ENCODE measurements at places on chromosomes 5 and 9.

DNA sequence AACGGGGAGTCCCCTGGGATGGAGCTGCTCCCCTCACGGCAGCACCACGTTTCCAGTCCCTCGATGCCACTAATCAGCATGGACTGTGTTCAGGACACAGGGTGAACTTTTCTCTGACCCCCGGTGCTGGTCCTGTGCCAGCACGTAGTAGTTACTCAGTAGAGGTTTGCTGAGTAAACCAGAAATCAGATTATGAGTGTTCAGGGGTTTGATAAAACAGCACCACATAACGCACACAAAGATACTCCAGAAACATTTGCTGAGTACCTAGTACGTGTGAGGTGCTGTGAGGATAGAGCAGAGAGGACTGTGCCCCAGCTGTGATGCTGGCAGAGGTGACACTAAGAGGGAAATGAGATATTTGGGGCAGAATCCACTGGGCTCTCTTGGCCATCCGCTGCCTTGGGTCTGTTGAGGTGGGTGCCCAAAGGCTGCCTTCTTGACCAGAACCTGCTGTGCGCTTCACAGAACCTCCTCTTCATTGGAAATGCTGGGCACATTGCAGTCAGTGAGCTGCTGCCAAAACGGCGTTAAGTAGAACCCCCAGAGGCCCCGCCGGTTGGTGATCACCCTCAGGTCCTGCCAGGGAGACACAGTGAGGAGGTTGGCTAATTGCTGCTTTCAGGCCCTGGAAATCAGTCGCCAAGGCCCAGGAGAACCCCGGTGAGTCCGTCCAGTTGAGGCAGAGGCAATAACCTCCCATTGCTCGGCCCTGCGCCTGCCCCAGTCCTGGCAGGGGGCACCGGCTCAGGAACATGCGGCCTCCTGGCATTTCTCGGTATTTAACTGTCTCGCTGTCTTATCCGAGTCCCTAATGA, 49.4 kb downstream of the NEURL1B start:
- no peak for DNase-seq

GRCh38 chr5:136130581-136130980, 2.1 kb upstream of the SMAD5 start:
- DNase-seq, result no peak

DNA sequence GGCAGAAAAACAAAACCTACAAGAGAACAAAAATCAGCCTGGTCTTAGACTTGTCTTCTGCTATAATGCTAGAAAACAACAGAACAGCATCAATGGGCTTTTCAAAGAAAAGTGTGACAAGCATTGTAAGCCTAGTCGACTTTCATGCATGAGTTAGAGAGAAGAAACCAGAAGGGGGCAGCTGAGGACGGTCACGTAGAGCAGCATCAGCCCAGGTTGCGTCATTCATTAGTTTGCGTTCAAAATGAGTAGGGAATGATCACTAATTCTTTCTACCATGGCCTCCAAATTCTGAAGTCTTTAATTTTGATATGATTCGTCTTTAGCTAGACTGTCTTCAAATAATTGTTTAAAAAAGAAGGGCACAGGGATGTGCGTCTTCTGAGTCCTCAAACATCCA, 4.7 kb upstream of the ISCA1 start:
- DNase-seq, result no peak

DNA sequence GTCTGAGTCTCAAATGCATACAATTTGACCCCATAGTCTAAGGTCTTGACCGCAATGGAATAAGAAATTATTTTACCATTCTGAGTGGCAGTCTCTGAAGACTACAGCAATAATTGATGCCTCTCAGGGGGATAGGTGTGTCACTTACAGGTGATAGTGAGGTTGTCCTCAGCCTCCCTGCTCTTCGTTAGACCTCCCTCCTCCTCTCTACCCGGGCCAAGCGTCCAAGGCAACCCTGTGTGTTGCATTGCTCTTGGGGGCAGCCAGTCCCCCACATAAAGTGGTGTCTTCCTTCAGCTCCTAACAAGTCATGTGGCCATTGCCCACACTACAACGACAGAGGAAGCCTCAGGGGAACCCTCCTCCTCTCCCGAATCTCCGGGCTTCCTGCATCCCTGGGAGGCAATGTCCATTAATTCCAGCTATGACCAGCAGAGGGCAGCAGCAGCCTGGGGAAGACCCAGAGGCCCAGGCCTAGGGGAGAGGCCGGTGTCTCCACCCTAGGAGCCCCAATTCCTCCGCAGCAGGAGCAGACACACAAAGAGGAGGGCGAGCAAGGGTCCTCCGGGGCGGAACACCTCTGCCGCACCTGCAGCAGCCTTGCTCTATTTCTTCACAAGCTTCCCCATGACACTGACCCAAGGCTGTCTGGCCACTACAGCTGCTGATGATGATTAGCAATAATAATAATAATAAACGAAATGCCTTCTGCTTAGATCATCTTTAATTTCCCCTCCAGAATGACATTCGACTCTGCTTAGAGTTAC, 134.8 kb downstream of the KCNIP1 start:
- DNase-seq, result peak; percentile 44

DNA sequence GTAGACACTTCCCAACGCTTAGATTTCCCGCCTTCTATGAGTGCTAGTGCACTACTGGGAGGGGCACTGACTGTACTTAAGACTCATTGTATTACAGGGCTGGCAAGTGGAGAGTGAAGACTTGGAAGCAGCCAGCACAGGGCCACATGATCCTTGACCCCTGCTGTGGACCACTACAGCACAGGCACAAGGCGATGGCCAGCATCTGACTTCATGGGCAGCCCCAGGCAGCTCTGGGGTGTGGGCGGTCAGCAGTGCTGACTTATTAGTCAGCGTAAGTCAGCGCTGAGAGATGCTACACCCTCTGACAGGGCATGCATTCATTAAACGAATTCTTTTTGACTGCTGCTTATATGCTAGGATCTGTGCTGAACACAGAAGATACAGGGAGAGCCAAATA, 9.3 kb downstream of the SLC46A2 start:
- no peak for DNase-seq

DNA sequence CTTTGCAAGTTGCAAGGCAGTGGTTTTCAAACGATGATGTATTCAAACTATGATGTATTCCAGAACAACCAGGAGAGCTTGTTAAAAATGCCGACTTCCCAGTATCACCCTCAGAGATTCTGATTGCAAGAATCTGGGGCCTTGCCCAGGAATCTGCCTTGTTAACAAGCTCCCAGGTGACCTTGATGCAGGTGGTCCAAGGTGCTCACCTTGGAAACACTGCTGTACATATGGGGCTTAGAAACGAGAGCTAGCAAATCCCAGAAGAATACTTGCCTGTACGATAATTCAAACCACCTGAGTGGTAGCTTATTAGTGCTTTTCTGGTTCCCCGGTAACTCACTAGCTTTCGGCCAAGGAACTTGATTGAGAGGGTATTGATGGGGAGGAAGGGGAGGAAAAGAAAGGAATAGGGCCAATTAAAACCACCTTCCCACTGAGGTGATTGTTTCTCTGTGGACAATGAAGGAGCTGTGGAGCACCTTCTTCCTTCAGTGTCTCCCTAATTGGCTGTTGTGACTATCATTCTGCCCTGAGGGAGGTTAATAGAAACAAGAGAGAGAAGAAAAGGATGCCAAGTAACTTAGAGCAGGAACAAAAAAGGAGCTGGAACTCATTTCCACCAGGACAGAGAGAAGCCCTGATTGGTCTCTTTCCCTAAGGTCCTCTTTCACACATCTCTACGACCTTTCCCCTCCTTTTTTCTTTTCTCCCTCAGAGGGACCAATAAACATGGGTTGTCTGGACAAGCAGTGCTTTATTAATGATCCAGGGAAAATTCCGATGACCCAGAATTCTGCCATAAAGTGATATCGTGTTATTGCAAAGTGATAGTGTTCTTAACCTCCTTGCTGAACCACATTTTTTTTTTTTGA, 218.8 kb downstream of the TMEM167A start:
- DNase-seq, result no peak

- DNase-seq, result no peak
Measured at GRCh38 chr5:155768332-155768731, 558.6 kb upstream of the SGCD start.

DNA sequence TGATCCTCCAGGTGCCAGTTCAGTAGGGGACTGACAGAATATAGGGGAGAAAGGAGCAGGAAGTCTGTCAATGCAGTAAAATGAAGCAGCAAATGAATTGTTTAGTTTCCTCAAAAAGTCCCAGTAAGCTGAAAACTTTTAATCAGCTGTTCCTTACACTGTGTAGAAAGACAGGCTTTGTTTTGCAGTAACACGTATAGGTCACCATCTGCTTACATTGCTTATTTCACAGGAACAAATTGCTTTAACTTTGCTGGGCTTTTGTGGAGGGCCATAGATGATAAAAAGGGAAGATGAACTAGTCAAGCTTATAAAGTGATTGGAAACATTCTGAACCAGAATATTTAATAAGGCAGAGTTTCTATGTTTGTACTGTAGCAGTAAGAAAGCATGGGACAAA, 331.3 kb upstream of the RFX3 start:
- no peak for DNase-seq

- DNase-seq, result no peak
Measured at GRCh38 chr5:4124221-4124970, 528.8 kb downstream of the IRX1 start.

- no peak for DNase-seq
Measured at GRCh38 chr9:12698986-12699385, 5.8 kb downstream of the TYRP1 start.

GRCh38 chr9:87695523-87695922, 30.4 kb upstream of the CTSL start:
- no peak for DNase-seq

DNA sequence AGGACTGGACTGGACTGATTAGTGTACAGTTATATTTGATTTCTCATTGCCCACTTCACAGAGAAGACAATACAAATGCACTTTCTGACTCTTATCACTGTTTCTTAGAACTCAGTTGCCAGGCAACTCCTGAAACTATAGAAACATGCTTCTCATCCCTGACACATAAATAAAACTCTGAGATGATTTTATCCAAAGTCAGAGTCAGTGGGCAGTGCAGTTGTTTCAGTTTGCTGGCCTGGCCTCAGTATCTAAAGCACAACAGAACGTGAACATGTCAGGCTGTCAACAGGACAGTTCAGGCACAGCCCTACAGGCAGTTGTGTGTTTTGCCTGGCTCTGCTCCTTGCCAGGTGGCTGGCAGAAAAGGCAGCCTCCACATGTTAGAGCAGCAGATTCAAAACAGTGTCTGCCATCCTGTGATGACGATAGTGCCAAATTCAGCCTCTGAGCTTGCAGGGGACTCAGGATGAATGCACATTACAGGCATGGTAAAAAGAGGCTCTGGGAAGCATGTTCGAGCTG, 65.1 kb upstream of the CCDC152 start:
- DNase-seq, result no peak

DNA sequence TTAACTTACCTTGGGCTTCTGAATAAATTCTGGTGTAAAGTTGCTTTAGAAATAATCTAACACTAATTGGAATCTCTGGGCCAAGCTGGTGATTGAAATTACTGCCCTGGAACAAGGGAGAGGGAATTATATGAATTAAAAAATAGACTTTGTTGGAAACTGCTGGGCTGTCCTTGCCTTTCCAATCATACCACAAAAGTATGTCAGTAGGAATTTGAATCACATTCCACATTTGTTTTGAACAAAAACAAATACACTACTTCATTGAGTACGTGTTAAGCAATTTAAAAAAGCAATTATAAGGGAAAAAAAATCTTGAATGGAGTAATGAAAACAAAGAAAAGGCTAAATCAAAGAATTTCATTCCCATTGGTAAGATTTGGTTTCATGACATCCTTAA, 102.5 kb upstream of the SREK1 start:
- no peak for DNase-seq

GRCh38 chr5:177313561-177314259, 2.0 kb upstream of the MXD3 start:
- no peak for DNase-seq

GRCh38 chr9:81078555-81078954, 610.8 kb downstream of the TLE1 start:
- no peak for DNase-seq

DNA sequence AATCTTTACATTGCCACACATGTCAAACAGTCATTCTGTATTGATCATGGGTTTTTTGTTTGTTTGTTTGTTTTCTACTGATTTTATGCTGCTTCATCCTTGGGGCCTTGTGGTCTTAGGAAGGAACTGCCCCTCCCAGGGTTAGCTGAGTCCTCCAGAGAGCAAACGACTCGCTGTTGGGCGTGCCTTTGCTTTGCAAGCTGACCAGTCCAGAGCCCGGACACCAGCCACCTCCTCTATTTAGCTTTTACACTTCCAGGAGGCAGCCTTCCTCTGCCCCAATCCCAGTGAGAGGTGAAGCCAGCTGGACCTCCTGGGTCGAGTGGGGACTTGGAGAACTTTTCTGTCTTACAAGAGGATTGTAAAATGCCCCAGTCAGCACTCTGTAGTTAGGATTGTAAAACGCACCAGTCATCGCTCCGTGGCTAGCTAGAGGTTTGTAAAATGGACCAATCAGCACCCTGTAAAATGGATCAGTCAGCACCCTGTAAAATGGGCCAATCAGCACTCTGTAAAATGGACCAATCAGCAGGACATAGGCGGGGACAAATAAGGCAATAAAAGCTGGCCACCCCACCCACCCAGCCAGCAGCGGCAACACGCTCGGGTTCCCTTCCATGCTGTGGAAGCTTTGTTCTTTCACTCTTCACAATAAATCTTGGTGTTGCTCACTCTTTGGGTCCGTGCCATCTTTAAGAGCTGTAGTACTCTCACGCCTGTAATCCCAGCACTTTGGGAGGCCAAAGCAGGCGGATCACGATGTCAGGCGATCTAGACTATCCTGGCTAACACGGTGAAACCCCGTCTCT, 154.4 kb downstream of the ERCC6L2 start:
- DNase-seq, result no peak

DNA sequence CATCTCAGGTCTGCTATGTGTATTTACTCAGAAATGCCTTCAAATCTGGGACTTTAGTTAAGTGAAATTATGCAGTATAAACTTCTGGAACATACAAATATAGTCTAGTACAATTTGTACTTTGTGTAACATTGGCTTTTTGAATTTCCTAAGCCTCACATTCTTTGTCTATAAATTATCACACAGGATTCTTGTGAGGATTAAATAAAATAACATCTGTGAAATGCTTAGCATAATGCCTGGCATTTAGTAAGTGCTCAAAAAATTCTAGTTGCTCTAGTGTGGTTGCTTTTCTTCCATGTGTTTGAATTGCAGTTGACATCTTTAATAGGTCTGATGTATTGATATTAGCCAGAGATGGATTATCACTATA, 2.6 kb downstream of the HMMR start:
- no peak for DNase-seq

DNA sequence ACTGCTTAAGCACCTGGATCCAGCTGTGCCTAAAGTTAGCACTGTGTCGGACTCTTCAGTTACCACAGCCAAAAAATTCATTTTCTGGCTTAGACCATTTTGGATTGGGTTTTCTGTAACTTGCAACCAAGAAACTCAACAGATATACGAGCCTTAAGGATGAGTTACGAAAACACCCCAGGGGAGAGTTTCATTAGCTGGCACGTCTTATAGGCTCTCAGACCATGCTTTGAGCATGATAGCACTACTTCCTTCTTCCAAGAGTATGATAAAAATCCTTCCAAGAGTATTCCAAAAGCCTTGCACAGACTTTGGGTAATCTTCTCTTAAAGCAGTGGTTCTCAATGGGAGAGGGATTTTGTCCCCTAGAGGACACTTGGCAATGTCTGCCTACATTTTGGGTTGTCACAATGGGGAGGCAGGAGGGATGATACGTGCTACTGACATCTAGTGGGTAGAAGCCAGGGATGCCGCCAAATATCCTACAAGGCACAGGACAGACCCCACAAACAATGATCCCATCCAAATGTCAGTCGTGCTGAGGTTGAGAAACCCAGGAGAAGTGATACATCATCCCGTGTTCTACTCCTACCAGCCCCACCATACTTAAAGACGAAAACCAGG, 64.8 kb downstream of the SMIM23 start:
- DNase-seq, result no peak

- no peak for DNase-seq
Measured at GRCh38 chr5:96017951-96018350, 56.3 kb upstream of the ELL2 start.

Data from stimulated activated CD4-positive, alpha-beta T cell treated with anti-CD3 and anti-CD28 coated beads, Interleukin-1b, Interleukin-23, amount 100 ng/mL, for 1 hour (primary cell).